T-helper 9 cell (primary cell): ENCODE measurements at places on chromosomes 7 and 10.

- no peak for DNase-seq
Observed at GRCh38 chr10:64334084-64334483, 812.9 kb downstream of the REEP3 start.

GRCh38 chr7:156680281-156680680 lies 39.7 kb downstream of the RNF32 start:
- DNase-seq = no peak

- no peak for DNase-seq
Observed at GRCh38 chr10:89634637-89635036, 10.4 kb downstream of the PANK1 start.

DNA sequence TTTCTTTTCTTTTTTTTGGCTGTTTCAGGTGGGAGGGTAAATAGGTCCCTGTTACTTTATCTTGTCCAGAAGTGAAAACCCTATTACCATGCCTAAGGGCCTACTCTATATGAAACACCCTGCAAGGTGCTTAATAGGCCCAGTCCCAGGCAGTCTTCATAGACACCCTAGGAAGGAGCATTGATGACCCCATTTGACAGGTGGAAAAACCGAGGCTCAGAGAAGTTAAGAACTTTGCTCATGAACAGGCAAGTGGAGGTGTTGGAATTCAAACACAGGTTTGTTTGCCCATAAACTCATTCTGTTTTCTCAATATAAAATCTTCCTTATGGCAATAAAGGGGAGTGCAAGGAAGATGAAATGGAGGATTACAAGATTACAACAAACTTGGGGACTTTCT lies 115.8 kb downstream of the ARHGAP22 start:
- no peak for DNase-seq

- no peak for DNase-seq
Observed at GRCh38 chr10:71968553-71969474, 4.6 kb downstream of the CHST3 start.

- no peak for DNase-seq
Observed at GRCh38 chr7:518630-519483, 789 bp downstream of the PDGFA start.

DNA sequence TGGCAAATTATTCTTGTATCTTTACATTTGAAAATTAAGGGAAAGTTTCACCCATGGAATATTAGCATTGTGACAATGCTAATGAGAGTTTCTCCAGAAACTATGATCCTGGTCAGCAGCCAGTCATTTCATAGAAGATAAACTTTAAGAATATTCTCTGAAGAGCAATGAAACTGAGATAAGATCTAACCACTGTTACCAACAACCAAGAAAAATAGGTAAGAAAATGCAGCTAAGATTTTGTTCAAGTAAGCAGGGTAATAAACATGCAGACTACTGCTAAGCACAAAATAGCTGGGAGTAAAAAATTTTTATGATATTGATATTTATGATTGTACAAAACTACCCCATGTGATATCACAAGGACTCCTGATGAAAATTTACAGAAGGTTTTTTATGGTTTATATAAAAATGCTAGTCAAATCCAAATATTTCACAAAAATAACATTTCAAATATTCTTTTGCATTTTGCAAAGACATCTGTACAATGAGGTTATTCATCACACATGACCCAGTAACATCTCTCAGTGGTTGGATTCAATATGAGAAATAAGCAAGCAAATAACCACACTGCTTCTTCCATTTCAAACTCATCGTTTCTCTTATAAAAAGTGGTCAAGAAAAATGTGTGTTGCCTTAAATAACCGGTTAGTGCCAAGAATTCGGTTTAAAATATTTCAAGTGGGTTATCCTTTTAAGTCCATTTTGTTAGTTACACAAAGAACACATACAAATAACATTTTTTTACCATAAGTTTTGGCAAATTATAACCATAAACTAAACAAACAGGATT lies 251.6 kb downstream of the DIP2C start:
- DNase-seq = no peak

GRCh38 chr10:122639801-122640200 lies 59.8 kb downstream of the C10orf120 start:
- DNase-seq = no peak
